ENCODE measurements at places on chromosomes 3 and 15.
A peak's percentile ranks its signal among the peaks of the same experiment; 100 is the strongest.

DNA sequence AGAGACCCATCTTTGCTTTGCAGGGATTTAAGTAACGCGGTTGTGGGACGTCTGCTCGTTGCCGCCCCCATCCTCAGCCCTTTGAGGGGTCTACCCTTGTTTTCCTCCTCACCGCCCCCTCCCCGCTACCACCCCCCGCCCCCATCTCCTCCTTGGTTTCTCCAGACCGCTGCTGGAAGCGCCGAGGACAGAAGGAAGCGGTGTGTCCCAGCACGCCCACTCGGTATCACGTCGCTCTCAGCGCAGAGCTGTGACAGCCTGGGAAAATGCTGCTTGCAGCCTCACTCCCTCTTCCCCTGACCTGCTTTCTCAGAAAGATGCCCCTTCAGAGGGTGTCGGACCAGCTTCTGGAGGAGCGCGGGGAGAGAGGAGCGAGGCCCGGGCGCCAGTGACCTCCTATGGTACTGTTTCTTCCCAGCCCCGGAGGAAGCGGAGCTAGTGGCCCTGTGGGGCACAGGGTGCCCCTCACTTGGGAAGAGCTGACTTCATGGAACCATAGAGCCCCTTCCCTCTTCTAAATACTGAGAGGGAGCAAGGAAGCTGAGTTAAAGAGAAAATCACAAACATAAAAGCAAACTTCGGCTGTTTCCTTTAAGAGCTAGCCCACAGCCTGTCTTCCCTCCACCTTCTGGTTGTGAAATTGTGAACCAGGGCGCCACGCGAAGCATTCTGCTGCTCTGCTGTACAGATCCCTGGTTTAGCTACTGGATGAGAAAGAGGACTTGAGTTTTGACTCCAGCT, 698 bp downstream of the IL1RAP start:
- DNase-seq = peak; percentile 51

- no peak for DNase-seq
These were observed 167.1 kb downstream of the P3H2 start for GRCh38 chr3:189953551-189953950.

GRCh38 chr3:12454816-12455121, 29.5 kb upstream of the TSEN2 start:
- no peak for DNase-seq

GRCh38 chr3:3280396-3280795, 100.9 kb upstream of the CRBN start:
- no peak for DNase-seq

- DNase-seq = no peak
These were observed 252.2 kb upstream of the TBL1XR1 start for GRCh38 chr3:177449360-177450006.

Measured in stimulated activated CD4-positive, alpha-beta T cell treated with anti-CD3 and anti-CD28 coated beads, Interleukin-2, amount 100 ng/mL, for 24 hours (primary cell).